Left renal pelvis (tissue), 4 donors: ENCODE measurements at places on chromosomes 4 and X. TPM values are rescaled to one million over a fixed set of nuclear protein-coding genes. Genes with fewer than 3 reads are reported as not detected.

GLRA3 gene
- polyA plus RNA-seq: 0.07 TPM

TAF7L gene
- polyA plus RNA-seq: 0.63 TPM

EDNRA gene
- 114 TPM for polyA plus RNA-seq

CDKL5 gene
- polyA plus RNA-seq: 17.0 TPM

OTUD6A gene
- 0.09 TPM for polyA plus RNA-seq

RHOXF1 gene
- polyA plus RNA-seq: not detected

UGT2A2 gene
- polyA plus RNA-seq: not detected

CD40LG gene
- not detected for polyA plus RNA-seq

ERCC6L gene
- polyA plus RNA-seq: 5.5 TPM

GRCh38 chrX:9807355-9808182 is 21.3 kb downstream of the SHROOM2 start:
- DNase-seq: no peak

GRCh38 chr4:168908093-168908492 is 102.0 kb downstream of the CBR4 start:
- DNase-seq: no peak

- DNase-seq: no peak
Observed at GRCh38 chrX:39765327-39765726, 332.4 kb downstream of the BCOR start.

- no peak for DNase-seq
Observed at GRCh38 chrX:19046343-19047215, 62.7 kb upstream of the PHKA2 start.

GRCh38 chr4:107578321-107578720 is 141.7 kb downstream of the PAPSS1 start:
- no peak for DNase-seq

GRCh38 chr4:176137631-176138030 is 57.8 kb downstream of the SPATA4 start:
- no peak for DNase-seq

DNA sequence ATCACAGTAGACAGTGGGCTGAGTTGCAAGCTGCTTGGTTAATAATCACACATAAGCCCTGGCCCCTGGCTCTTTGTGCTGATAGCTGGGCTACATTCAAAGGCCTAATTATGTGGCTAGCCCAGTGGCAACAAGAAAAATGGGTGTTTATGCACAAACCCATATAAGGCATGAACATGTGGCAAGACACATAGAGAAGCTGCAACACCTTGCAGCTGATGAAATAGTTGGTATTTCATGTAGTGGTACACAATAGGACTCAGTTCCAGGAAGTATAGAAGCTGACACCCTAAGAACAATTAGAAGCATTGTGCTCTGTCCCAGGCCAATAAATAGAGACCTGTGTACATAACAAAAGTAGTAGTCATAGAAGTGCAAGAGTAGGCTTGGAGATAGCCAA is 14.6 kb upstream of the ZNF630 start:
- no peak for DNase-seq

DNA sequence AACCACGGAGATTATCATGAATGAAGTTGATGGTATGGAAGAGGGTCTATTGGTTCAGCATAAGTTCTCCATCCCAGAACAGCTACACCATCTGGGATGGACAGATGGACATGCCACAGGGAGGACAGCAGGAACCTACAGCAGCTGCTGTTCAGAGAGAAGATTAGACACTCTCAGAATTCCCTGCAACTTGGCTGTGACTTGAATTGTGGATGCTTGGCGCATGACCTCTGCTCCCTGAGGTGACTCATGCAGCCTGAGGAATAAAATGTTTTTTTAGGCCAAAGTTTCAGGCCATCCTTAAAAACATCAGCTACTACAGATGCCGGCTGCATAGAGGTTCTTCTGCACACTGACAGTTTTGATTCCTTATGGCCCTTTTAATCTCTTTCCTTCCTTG is 97.3 kb downstream of the RS1 start:
- no peak for DNase-seq

- DNase-seq: no peak
Observed at GRCh38 chr4:26619784-26620183, 35.9 kb downstream of the TBC1D19 start.

DNA sequence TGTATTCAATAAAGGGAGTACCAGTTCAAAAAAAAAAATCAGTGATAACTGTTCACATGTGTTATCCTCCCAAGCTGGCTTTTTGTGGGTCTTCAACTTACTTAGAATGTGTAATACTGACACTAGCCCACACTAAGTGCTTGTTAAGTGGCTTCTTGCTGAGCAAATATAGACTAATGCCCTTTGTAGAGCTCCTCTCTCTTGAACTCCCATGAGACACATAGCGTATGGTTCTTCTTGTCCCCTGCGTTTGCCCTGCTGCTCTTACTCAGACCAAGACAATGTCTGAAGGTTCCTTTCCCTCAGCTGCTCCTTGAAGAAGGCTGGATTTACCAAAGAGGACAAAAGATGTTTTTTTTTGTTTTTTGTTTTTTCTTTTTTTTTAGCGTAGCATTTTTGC is 110.9 kb downstream of the FRAS1 start:
- DNase-seq: no peak

- peak; percentile 27 for DNase-seq
Observed at GRCh38 chr4:30770049-30770549, 49.9 kb downstream of the PCDH7 start.
